Muscle of leg (tissue), 16 donors: ENCODE measurements at places on chromosomes 4 and X.

GRCh38 chr4:30714408-30715031 is 5.6 kb upstream of the PCDH7 start:
- DNase-seq = peak; percentile 57
- H3K27ac ChIP-seq = no peak overlapping the region
- H3K36me3 ChIP-seq = no peaks in the 10 kb centered on the region
- peaks cover 6% of the 10 kb centered on the region for H3K27me3 ChIP-seq

- no peaks in the 10 kb centered on the region for H3K27me3 ChIP-seq
- H3K4me1 ChIP-seq = no peaks in the 10 kb centered on the region
- no peak overlapping the region for H3K27ac ChIP-seq
- no peak overlapping the region for H3K4me3 ChIP-seq
- no peaks in the 10 kb centered on the region for H3K36me3 ChIP-seq
- DNase-seq = no peak
Observed at GRCh38 chr4:20124317-20125026, 127.2 kb upstream of the SLIT2 start.

- H3K27ac ChIP-seq = no peak overlapping the region
- H3K27me3 ChIP-seq = no peaks in the 10 kb centered on the region
- peaks cover 3% of the 10 kb centered on the region for H3K36me3 ChIP-seq
- no peak overlapping the region for H3K4me3 ChIP-seq
- H3K4me1 ChIP-seq = peaks cover 9% of the 10 kb centered on the region
- DNase-seq = no peak
Observed at GRCh38 chrX:24156177-24156576, 6.6 kb downstream of the ZFX start.

GRCh38 chr4:139773560-139774318 is 108.1 kb downstream of the MGST2 start:
- DNase-seq = no peak
- H3K36me3 ChIP-seq = no peaks in the 10 kb centered on the region
- H3K27me3 ChIP-seq = no peaks in the 10 kb centered on the region
- peaks cover 15% of the 10 kb centered on the region for H3K4me1 ChIP-seq

GRCh38 chr4:112253382-112254000 is 21.9 kb downstream of the AP1AR start:
- no peak for DNase-seq
- no peak overlapping the region for H3K27ac ChIP-seq
- H3K36me3 ChIP-seq = no peaks in the 10 kb centered on the region

GRCh38 chr4:137533855-137534254 is 1.6 kb upstream of the PCDH18 start:
- H3K4me1 ChIP-seq = peaks cover 10% of the 10 kb centered on the region
- peak overlapping the region; percentile 4 for H3K4me3 ChIP-seq
- peaks cover 9% of the 10 kb centered on the region for H3K36me3 ChIP-seq
- peak; percentile 31 for DNase-seq
- no peaks in the 10 kb centered on the region for H3K27me3 ChIP-seq
- peak overlapping the region; percentile 89 for H3K27ac ChIP-seq

DNA sequence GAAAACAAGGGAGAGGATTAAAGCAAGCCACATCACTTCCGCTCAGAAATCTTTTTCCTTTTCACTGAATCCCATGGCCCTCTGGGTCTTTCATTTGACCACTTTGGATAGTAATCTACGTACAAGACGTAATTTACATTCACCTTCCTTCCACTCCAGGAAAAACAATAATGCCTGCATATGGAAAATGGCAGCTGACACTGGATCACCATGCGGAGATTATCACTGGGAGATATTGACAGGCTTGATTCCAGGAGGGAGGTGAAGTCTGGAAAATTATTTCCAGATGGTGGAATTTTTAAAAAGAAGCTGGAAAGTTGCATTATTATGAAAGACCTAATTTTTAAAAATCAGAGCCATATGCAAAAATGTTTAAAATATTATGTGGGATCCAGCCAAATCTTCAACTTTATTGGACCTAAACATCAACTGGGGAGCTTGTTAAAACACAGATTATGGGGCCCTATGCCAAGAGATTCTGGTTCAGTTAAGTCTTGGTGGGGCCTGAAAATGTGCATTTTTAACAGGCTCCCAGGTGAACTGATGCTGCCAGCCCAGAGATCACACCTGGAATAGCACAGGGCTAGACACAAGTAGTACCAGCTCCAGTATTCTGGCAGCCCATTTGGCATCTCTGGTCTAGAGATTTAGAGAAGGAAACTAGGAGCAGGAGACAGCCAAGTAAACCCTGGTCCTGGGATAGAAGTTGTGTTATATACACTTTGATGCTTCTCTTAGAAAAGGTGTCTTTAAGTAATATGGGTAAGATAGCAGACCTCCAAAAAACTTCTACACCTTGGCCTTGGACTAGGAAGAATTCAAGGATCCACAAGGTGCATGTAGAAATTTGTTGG is 290.3 kb upstream of the LDB2 start:
- peak overlapping the region; percentile 89 for H3K27ac ChIP-seq
- DNase-seq = peak; percentile 97
- H3K4me3 ChIP-seq = no peak overlapping the region

GRCh38 chr4:35151816-35152572 is 1092.3 kb downstream of the ARAP2 start:
- H3K36me3 ChIP-seq = no peaks in the 10 kb centered on the region
- H3K4me3 ChIP-seq = no peak overlapping the region
- H3K4me1 ChIP-seq = no peaks in the 10 kb centered on the region
- no peak overlapping the region for H3K27ac ChIP-seq
- H3K27me3 ChIP-seq = no peaks in the 10 kb centered on the region

DNA sequence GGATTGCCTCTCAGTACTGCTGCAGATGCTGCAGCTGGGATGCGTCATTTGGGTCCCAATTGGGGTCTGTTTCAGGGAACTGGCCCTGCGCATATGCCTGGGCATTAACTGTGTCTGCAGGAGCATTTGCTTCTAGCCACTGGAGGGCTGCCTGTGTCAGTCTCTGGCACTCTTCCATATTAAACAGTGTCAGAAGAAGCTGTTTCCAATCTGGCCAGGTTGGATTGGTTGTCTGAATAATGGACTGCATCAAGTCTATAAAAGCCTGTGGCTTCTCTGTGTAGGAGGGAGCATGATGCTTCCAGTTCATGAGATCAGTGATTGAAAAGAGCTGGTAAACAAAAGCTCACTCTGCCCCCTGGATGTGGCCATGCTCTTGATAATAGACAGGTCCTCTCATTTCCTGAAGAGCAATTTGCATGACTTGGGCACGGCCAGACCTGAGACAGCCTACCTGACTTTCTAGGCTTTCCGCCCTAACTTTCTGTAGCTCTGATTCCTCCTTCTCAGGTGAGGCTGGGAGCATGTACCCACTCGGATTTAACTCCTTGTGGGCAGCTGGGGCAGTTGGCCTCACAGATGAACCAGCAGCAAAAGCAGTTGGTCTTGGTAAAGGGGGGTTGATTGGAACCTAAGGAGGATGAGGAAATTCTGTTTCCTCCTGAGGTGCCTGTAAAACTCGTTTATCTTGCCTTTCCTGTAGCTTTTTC is 29.2 kb downstream of the SULT1E1 start:
- H3K27ac ChIP-seq = no peak overlapping the region
- peaks cover 13% of the 10 kb centered on the region for H3K4me1 ChIP-seq
- no peak overlapping the region for H3K4me3 ChIP-seq
- H3K36me3 ChIP-seq = no peaks in the 10 kb centered on the region
- DNase-seq = peak; percentile 45

DNA sequence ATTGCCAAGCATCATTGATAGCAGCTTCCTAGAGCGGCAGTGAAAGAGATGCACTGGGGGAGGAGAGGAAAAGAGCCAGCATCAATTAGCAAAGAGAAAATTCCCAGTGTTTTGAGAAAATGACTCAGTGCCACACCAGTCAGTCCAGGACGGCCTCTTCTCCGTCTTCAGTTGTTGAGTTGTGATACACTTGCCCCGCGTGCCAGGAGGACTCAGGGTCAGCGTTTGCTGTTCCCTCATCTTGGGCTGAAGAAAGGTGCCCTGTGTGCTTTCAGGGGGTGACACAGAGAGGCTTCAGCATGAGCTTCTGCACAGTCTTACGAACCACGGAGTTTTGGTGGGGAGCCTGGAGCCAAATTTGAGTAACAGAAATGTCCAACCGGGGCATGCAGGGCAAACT is 82.3 kb downstream of the GPR143 start:
- no peak overlapping the region for H3K4me3 ChIP-seq
- no peak for DNase-seq
- H3K27ac ChIP-seq = no peak overlapping the region

- no peaks in the 10 kb centered on the region for H3K36me3 ChIP-seq
- DNase-seq = peak; percentile 9
- H3K27me3 ChIP-seq = no peaks in the 10 kb centered on the region
- no peak overlapping the region for H3K27ac ChIP-seq
- no peak overlapping the region for H3K4me3 ChIP-seq
Observed at GRCh38 chr4:154088741-154089140, 299.9 kb upstream of the SFRP2 start.
